Sigmoid colon (tissue), 7 donors: ENCODE measurements at places on chromosomes 12 and 14. TPM values are rescaled to one million over a fixed set of nuclear protein-coding genes. Genes with fewer than 3 reads are reported as not detected.

Gene HOXC13
- not detected for polyA plus RNA-seq

GRCh38 chr12:77572371-77572770 lies 258.3 kb upstream of the NAV3 start:
- DNase-seq = no peak
- H3K27ac ChIP-seq = no peak overlapping the region
- no peak overlapping the region for H3K4me3 ChIP-seq
- H3K36me3 ChIP-seq = no peaks in the 10 kb centered on the region
- peaks cover 11% of the 10 kb centered on the region for H3K4me1 ChIP-seq

DNA sequence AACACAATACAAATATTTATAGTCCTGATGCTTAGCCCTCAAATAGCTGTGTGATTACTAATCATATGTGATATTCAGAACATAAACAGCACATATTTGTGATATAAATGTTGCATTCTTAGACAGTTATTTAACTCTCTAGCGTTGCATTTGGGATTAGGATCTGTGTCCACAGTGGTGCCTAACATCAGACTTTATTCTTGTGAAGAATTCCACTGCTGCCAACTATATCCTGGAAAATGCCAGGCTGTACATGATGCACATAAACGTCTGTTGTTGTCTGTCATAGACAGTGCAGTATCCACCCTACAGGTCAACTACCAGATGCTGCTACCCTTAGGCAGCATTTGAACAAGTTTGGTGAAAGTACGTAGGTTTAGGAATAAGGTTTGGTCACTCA lies 39.0 kb downstream of the SLC38A4 start:
- H3K4me3 ChIP-seq = no peak overlapping the region
- DNase-seq = no peak
- H3K27me3 ChIP-seq = no peaks in the 10 kb centered on the region
- H3K4me1 ChIP-seq = peaks cover 19% of the 10 kb centered on the region
- no peak overlapping the region for H3K27ac ChIP-seq

DNA sequence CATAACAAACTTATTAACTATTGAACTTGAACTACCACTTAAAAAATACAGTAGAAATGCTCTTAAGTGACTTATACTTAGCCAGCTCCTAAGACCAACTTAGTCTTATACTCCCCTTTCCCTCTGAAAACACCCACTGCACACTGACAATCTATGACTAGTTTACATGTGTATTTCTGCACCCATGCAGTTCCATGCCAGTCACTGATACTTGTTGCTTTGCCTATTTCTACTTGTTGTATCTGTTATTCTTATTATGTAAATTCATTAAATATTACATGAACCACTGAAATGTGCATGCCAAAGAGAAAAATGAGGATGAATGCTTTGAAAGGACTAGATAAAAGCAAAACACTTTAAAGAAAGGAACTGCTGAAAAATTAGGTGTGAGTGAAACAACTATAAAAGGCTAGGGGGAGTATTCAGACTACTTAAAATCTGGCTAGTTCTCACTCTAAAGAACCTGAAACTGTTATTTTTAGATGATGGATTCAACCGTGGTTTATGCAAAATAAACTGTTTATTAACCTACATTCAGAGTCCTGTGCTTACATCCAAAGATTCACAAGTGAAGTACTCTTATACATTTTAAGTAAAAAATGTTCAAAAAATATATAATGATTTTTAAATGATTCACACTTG lies 74.7 kb downstream of the RPS6KA5 start:
- H3K4me3 ChIP-seq = no peak overlapping the region
- H3K36me3 ChIP-seq = no peaks in the 10 kb centered on the region
- no peak for DNase-seq
- no peaks in the 10 kb centered on the region for H3K4me1 ChIP-seq
- no peaks in the 10 kb centered on the region for H3K27me3 ChIP-seq
